ENCODE measurements at places on chromosomes 4 and X.

GRCh38 chrX:31314921-31315320 lies 243.1 kb upstream of the FTHL17 start:
- DNase-seq = no peak

DNA sequence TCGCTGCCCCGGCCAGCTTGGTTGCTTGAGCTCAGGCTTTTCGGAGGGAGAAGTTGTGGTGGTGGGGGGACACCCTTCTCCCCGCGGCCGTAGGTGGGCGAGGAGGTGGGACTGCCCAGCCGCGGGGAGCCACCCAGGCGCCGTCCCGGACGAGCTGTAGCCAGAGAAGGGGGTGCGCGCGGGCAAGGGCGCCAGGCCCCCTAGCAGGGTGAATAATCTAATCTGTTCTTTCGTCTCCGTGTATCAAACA lies 3.1 kb downstream of the MID1IP1 start:
- no peak for DNase-seq

DNA sequence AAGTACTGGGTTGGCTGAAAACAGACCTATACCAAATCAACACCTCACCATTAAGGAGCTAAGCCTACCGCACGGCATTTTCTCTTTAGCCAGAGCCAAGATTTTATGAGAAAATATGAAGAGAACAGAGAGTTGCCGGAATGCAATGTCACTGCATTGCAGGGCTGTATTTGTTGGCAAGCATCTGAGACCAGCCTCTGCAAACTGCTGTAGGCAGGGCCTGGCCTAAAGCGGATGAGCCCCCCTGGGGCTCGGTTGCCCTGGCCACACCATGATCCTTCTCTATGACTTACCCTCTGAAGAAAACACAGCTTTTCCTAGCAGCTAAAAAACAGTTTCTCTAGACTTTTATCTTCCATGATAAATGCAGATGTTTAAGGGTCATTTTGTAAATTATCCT lies 120.5 kb upstream of the SORBS2 start:
- no peak for DNase-seq

DNA sequence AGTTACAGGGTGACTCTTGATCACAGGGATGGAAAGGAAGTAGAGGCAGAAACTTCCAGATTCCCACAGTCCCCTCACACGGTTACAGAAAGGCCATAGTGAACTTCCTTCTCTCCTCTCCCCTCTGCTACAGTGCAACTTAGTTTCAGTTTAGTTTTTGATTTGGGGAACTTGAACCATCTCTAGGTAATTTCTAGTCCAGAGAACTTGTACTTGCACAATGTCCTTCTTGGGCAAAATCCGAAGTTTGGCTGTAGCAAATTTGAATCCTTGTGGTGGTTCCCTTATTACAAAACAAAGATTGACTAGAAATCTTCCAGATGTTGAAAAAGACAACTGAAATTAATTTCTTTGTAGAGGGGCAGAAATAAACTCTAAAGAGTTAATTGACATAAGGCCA lies 1.2 kb upstream of the BLTP1 start:
- no peak for DNase-seq

- DNase-seq = no peak
Measured at GRCh38 chr4:4631150-4631549, 89.3 kb upstream of the STX18 start.

DNA sequence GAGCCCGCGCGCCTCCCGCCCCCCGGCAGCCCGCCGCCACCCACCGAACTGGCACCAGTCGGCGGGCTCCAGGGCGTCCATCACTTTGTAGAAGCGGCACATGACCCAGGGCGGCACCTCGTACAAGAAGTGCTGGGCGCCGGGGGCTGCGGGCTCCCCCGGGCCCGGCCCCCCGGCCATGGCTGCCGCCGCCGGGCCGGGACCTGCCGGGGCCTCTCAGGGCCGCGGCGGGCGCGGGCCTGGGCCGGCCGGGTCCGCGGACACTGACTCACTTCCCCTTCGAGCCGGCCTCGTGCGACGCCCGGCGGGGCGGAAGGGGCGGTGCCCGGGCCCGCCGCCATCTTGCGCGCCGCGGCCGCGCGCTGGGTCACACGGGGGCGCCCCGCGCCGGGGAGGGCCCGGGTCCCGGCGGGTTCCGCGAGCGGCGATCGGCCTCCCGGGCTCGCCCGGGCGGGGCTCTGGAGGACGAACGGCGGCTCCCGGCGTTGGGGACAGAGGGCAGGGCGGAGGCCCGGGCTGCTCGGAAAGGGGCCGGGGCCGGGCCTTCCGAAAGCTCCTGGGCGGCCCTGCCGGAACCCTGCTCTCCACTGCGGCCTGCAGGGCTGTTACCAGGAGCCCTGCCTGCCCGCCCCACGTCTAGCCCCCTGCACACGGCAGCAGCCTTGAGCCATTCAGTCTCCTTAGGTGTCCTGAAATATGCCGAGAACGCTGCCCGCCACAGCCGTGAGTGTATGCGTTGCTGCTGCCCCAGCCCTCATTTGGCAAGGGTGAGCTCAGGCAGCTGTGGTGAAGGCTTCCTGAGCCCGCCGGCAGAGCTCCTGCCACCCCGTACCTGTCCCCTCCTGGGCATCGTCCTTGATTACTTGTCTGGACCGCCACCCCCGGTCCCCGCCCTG lies at the start of gene IRAK1:
TSS of gene IRAK1 (minus strand) at position 270 of the 896 bp plus-strand sequence. CDS start at position 180, 90 bp downstream.
- peak; percentile 83 for DNase-seq

GRCh38 chrX:97145934-97146333 lies 262.2 kb downstream of the RPA4 start:
- peak; percentile 9 for DNase-seq

DNA sequence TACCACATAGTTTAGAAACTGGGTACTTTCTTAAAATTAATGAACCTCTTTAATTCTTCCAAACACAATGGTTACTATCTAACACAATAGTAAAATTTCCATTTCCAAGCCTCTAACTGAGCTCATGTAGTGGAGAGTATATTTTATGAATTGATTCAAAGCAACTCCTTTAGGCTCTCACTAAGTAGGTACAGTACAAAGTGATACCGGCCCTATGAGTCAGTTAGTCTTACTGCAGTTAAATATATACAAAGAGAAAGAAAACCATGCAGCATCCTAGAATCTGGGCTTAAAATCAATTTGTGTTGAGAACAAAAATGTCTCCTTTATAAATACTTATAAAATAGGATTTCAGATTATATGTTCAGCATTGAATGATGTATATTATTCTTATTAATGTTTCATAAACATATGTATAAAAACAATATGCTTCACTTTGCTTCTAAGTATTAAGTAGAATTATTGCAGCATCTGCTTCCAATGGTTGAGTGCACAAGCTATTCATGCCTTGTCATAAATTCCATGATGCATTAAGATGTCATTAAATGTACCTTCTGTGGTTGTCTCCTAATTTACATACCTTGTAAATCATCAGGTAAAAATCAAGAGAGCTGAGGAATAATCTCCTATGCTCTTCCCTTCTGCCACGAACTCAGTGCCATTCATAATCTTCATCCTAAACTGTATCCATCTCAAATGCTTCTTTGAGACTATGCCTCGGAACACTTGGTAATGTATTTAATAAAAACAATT lies 1037.8 kb downstream of the STPG2 start:
- DNase-seq = no peak

- no peak for DNase-seq
Measured at GRCh38 chrX:79117078-79117477, 27.4 kb upstream of the GPR174 start.

DNA sequence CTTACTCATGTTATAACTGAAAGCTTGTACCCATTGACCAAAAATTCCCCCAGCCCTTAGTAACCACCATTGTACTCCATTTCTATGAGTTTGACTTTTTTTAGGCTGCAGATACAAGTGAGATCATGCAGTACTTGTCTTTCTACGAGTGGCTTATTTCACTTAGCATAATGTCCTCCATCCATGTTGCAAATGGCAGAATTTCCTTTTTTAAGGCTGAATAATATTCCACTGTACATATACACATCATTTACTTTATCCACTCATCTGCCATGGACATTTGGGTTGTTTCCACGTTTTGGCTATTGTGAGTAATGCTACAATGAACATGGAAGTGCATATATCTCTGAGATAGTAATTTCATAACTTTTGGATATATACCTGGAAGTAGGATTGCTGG lies 10.4 kb downstream of the RBM3 start:
- no peak for DNase-seq

DNA sequence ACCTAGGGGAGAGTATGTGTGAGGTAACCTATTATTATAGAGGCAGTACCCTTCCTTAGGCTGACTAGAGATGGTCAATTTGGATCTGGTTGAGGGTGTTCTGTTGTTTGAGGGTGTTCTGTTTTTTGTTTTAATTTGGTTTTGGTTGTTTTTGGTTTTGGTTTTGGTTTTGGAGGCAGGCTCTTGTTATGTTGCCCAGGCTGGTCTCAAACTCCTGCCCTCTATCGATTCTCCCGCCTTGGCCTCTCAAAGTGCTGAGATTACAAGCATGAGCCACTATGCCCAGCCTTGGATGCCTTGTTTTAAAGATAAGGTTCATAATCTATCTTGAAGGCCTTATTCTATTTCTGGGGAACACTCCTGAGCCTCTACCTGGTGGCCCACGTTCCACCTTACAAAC lies 912 bp downstream of the CXorf65 start:
- DNase-seq = no peak

- peak; percentile 1 for DNase-seq
Measured at GRCh38 chrX:109533631-109534030, 3.0 kb upstream of the NXT2 start.

DNA sequence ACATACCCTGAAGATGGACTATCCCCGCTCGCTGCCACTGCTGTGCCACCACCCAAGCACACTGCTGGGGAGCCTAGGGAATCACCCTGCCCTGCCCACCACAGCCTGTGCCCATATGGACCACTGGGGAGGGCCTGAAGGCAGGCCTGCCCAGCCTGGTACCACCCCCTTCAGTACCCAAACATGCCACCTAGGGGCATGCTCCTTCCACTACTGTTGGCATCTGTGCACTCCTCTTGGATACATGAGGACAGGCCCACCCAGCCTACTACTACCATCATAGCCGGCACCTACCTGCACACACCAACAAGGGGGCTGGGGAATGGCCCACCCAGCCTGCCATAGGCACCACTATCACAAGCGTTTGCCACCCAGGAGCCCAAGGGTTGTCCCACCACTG lies 30.1 kb upstream of the PRDX4 start:
- DNase-seq = no peak
